Hematopoietic multipotent progenitor cell treated with erythropoietin and hydrocortisone succinate and interleukin-3 and kit ligand, for 15 days (in vitro differentiated cells): ENCODE measurements at places on chromosomes 5 and 9.

- no peak for DNase-seq
Measured at GRCh38 chr5:144085381-144085780, 85.1 kb downstream of the YIPF5 start.

GRCh38 chr9:124042201-124042721 is 30.7 kb downstream of the LHX2 start:
- DNase-seq = no peak

- no peak for DNase-seq
Measured at GRCh38 chr9:16950051-16950450, 79.6 kb upstream of the BNC2 start.

GRCh38 chr9:135669616-135670285 is 6.6 kb downstream of the LCN9 start:
- no peak for DNase-seq

- no peak for DNase-seq
Measured at GRCh38 chr9:93532141-93532540, 44.2 kb upstream of the PHF2 start.

GRCh38 chr5:176750144-176750543 is 60.2 kb upstream of the UNC5A start:
- DNase-seq = no peak

DNA sequence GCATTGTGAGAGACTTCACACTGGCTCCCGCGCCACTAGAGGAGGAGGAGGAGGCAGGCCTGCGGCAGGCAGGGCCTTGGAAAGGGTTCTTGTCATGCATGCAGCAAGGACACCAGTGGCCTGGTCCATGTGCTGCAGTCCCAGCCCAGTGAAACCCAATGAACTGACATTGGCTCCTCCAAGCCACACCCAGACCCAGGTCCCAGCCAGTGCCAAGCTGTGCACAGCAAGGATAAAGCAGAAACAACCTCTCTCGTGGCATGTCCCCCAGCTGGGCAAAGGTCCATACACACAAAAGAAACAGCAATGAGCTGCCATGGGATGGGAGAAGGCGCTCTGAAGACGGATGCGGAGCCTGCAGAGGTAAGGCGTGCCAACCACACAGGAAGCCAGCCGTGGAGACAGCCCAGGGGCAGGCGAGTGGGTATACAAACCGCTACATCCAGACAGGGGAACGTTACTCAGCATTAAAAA is 89.2 kb downstream of the SEMA4D start:
- DNase-seq = peak; percentile 68

DNA sequence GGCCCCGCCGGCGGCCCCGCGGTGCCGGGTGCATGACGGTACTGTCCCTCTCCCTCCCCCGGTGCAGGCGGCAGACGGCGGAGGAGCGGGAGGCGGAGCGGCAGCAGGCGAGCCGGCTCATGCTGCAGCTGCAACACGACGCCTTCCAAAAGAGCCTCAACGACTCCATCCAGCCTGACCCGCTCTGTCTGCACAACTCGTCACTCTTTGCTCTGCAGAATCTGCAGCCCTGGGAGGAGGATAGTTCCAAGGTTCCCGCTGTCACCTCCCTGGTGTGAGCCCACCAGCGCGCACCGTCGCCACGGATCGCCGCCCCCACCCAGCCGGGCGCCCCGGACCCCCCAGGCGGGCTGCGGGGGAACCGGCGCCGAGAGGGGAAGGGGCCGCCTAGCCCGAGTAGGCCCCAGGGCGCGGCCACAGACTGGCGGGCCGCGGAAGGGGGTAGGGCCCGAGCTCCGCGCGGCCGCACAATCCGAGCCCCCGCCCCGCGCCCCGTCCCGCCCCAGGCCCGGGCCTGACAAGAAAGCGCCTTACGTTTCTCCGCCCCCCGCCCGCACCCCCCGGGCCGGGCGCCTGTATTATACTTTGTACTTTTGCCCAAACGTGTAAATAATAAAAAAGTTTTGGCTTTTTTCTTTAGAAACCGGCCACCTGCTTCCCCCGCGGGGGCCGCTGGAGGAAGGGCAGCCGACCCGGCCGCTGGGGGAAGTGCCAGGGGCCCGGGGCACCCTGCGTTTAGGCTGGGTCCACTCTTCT is 2.5 kb downstream of the TLX3 start:
- no peak for DNase-seq

- no peak for DNase-seq
Measured at GRCh38 chr9:111154081-111154562, 115.9 kb upstream of the LPAR1 start.

DNA sequence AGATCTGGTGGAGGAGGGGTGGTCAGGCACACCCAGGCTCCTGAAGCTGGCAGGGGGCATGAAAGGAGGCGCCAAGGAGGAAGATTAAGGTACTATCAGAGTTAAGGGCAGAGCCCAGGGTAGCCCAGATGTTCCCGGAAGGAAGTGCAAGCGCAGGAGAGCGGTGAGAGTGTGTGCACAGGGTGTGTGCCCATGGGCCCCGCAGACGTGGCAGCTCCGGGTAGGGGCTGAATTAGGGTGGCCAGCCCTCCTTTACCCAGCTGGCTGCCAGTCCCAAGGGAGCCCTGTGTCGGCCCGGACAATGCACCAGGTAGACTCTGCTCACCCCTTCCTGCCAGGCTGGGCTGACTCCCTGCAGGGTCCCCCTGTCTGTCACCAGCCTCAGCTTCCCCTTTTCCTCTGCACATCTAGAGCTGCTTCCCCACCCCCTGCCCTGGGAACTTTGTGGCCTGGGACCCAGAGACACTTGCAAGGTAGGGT is at the start of gene SMIM33:
Gene SMIM33 (plus strand): TSS at position 184 of the 480 bp plus-strand sequence. CDS start 118 bp downstream, at position 302.
- DNase-seq = no peak

- no peak for DNase-seq
Measured at GRCh38 chr5:1227667-1228066, 2.5 kb downstream of the SLC6A18 start.

- DNase-seq = no peak
Measured at GRCh38 chr5:160843240-160843639, 8.8 kb downstream of the ATP10B start.

DNA sequence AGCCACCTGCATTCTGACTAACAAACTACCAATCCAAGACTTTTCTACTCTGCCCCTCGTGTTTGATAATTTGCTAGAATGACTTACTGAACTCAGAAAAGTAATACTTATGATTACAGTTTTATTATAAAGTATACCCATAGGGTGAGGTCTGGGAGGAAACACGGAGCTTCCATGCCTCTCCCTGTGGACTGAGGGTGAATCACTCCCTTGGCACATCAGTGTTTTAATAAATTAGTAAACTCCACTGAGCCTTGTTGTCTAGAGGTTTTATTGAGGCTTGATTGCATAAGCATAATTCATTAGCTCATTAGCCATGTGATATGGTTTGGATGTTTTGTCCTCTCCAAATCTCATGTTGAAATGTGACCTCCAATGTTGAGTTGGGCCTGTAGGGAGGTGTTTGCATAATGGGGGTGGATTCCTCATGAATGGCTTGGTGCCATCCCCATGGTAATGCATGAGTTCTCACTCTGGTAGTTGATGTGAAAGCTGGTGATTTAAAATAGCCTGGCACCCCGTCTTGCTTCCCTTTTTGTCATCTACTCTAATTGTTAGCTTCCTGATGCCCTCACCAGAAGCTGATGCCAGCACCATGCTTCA is 233.6 kb upstream of the TRPC7 start:
- no peak for DNase-seq

DNA sequence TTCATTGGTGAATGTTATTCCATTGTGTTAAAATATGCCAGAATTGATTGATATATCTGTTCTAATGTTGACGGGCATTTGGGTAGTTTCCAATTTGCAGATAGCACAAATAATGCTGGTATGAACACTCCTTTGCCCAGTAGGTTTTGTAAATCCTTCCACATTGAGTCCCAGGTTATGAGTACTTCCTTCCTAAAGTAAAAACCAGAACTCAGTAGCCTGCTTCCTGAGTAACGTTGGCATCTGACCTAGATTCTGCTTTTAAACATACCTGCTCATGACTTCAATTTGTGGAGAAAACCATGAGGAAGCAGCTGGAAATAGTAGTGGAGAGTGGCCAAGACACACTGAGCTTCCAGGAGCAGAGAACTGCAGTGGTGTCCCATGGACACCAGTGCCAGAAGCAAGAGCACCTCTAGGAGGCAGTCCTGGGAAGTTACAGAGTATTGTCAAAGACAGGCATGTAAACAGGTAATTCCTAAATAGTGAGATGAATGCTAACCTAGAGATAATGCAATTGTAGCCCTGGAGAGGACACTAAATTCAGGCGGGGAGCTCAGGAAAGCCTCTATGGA is 24.3 kb upstream of the RASGRF2 start:
- no peak for DNase-seq

DNA sequence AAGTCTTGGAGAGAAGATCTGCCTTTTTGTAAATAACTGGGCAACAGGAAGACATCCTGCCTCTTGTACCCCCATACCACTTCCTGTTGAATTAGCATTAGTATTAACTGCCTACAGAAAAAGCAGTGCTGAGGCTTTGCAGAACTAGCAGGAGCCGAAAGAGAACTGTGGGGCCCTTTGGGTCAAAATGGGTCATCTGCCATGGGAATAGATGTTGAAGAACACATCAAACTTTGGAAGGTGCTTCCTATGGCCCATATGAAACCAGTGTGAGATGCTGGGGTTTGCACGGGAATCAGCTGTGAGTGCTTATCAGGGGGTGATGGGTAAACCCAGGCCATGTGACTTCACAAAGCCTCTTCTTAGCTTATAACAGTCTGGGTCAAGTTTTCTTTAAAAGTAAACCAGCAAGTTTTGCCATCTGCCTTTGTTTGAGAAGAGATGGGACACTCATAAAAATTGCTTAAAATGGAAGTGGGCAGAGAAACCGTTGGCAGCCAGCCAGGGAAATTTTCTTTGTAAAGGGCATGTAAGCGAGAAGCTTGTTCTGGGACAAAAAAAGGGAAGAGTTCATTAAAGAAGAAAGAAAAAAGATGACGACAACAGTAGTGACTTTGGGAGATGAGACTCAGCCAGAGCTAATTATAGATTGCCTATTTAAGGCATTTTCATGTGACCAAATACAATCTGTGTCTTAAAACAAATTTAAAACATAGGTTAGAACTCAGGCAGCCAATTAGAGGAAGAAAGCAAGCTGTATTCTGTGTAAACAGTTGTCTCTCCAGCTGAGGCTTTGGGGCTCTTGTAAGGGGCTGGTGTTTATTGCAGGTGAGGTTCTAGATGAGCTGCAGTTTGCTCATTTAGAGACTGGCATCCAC is 4.4 kb downstream of the SLC25A25 start:
- DNase-seq = peak; percentile 63

- DNase-seq = no peak
Measured at GRCh38 chr9:109597496-109597895, 99.4 kb upstream of the PTPN3 start.

DNA sequence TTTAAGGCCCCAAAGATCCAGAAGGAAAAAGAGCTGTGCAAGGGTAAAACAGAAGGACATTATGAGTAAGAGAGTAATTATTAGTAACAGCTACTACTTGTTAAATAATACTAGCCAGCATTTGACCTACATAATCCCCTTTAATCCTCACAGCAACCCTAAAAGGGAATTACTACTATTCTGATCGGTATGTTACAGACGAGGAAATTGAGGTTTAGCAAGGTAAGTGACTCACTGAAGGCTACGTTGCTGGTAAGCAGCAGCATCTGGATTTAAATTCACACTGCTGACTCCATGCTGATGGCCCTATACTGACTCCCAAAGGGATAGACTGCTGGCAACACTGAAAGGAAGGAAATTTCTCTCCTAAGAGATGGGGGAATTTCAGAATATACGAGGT is 3.7 kb upstream of the FSD1L start:
- DNase-seq = no peak

- DNase-seq = no peak
Measured at GRCh38 chr5:59420596-59420995, 472.9 kb downstream of the PDE4D start.

DNA sequence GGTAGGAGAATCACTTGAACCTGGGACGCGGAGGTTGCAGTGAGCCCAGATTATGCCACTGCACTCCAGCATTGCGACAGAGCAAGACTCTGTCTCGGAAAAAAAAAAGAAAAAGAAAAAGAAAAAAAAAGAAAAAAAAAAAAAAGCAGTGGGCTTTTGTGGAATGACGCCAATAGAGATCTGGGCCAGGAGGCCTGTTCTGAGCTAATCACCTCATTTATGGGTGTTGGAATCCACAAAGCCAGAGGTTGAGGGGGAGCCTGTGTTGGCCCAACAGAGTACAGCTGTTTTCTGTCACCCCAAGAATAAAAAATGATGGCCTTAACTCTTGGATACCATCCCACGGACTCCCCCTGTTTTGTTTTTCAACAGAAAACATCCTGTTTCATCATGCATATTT is 18.5 kb downstream of the OSTF1 start:
- DNase-seq = no peak

- no peak for DNase-seq
Measured at GRCh38 chr9:86713970-86714369, 233.3 kb downstream of the GAS1 start.

DNA sequence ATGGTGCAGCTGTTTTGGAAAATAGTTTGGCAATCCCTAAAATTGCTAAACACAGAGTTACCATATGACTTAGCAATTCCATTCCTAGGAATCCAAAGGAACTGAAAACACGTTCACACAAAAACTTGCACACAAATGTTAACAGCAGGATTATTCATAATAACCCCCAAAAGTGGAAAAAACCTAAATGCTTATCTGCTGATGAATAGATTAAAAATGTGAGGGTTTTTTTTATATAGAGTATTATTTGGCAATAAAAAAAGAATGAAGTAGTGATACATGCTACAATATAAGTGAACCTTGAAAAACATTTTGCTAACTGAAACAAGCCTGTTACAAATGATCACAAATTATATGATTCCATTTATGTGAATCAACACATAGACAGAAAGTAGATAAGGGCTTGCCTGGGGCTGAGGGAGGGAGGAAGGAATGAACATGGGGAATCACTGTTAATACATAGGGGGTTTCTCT is 45.1 kb upstream of the TRIO start:
- no peak for DNase-seq

GRCh38 chr9:90773617-90774016 is 28.0 kb upstream of the SYK start:
- DNase-seq = no peak

DNA sequence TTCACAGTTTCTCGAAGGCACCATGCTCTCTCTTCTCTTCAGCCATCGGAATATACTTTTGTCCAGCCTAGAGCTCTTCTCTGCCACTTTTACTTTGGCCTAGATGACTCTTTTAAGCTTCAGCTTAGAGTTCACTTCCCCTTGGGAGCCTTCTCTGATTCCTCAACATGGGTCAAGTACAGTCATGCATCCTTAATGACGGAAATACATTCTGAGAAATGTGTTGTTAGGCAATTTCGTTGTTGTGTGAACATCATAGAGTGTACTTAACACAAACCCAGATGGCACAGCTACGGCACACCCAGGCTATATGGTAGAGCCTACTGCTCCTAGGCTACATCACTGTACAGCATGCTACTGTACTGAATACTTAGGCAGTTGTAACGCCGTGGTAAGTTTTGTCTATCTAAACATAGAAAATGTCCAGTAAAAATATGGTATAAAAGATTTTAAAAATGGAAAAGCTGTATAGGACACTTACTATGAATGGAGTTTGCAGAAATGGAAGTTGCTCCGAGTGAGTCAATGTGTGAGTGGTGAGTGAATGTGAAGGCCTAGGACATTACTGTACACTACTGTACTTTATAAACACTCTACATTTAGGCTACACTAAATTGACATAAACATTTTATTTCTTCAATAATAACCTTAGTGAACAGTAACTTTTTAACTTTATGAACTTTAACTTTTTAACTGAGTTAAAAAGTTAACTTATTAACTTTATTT is 15.1 kb upstream of the TNFSF15 start:
- no peak for DNase-seq
